Adrenal gland (tissue), 19 donors: ENCODE measurements at places on chromosomes 16 and 17. TPM values are rescaled to one million over a fixed set of nuclear protein-coding genes. Genes with fewer than 3 reads are reported as not detected.

Gene SLFN11
- 18.8 TPM for total RNA-seq

DNA sequence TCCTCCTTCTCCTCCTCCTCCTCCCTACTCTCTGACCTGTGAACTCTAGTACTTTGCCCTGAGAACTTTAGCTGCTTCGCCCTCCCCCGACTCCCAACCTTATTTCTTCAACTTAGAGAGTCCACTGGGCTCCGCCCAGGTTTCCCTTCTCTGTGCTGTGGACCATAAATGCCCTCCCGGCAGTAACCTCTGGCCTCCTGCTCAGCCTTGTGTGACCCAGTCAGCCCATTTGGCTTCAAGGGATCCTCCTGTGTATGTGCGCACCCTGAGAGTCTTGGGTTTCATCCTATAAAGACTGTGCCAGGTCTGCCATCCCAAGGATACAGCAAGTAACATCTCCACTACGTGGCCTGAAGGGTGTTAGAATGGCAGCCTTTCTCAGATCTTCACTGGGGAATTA, 275.6 kb upstream of the C16orf82 start:
- peaks cover 6% of the 10 kb centered on the region for H3K27me3 ChIP-seq
- no peaks in the 10 kb centered on the region for H3K4me1 ChIP-seq
- no peak overlapping the region for H3K27ac ChIP-seq
- H3K36me3 ChIP-seq = no peaks in the 10 kb centered on the region

Gene C16orf54
- 1.5 TPM for total RNA-seq

- H3K27me3 ChIP-seq = no peaks in the 10 kb centered on the region
- no peak overlapping the region for H3K4me3 ChIP-seq
- no peaks in the 10 kb centered on the region for H3K36me3 ChIP-seq
- no peak for DNase-seq
- peaks cover 36% of the 10 kb centered on the region for H3K4me1 ChIP-seq
Observed at GRCh38 chr17:64599187-64599676, 62.9 kb downstream of the SMURF2 start.

Gene CSH2
- total RNA-seq = not detected

DNA sequence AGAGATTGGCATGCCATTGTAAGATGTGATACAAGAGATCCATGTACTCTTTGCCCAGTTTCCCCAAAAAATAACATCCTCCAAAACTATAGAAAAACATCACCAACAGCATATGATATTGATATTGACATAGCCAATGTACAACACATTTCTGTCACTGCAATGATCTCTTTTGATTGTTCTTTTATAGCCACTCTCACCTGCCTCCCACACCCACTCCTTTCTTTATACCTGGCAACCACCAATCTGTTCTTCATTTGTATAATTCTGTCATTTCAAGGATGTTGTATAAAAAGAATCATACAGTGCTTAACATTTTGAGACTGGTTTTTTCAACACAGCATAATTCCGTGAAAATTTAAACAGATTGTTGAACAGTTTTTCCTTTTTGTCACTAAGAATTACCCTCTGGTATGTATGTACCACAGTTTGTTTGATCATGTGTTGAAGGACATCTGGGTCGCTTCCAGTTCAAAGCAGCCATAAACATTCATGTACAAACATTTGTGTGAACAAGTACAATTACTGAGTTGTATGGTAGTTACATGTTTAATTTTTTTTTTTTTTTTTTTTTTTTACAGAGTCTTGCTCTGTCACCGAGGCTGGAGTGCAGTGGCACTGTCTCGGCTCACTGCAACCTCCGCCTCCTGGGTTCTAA, 9.9 kb downstream of the KRTAP9-1 start:
- no peaks in the 10 kb centered on the region for H3K4me1 ChIP-seq
- no peak overlapping the region for H3K27ac ChIP-seq
- DNase-seq = no peak
- H3K4me3 ChIP-seq = no peak overlapping the region
- H3K27me3 ChIP-seq = no peaks in the 10 kb centered on the region

Gene WNT3
- 1.1 TPM for total RNA-seq

Gene RHBDL3
- total RNA-seq = 4.2 TPM
